ENCODE measurements at places on chromosomes 13 and 19. TPM values are rescaled to one million over a fixed set of nuclear protein-coding genes. Genes with fewer than 3 reads are reported as not detected.

The F7 gene
- total RNA-seq = 0.31 TPM

The HIPK4 gene
- 0.31 TPM for total RNA-seq

The CEACAM8 gene
- total RNA-seq = not detected

The ZNF8 gene
- total RNA-seq = 27.5 TPM

The ZNF667 gene
- 35.1 TPM for total RNA-seq

The LIN7B gene
- total RNA-seq = 21.6 TPM

The AP1M2 gene
- total RNA-seq = not detected

The LGALS7B gene
- total RNA-seq = not detected

The PRR20A gene
- not detected for total RNA-seq

The C5AR2 gene
- total RNA-seq = under 0.01 TPM

The C1QTNF9 gene
- not detected for total RNA-seq

The N4BP2L1 gene
- 21.9 TPM for total RNA-seq

The BORA gene
- total RNA-seq = 3.8 TPM

The SHISA7 gene
- total RNA-seq = 8.5 TPM

The CYP2S1 gene
- total RNA-seq = not detected

The ZNF575 gene
- total RNA-seq = 0.94 TPM

The ZNF888 gene
- total RNA-seq = 5.0 TPM

The LILRA1 gene
- total RNA-seq = not detected

The ENOX1 gene
- 64.5 TPM for total RNA-seq

The ZNF497 gene
- total RNA-seq = 8.1 TPM

The VSTM2B gene
- total RNA-seq = 18.8 TPM

The OR4F17 gene
- total RNA-seq = not detected

The SETDB2 gene
- 14.7 TPM for total RNA-seq

The ZNF577 gene
- 78.3 TPM for total RNA-seq

The LILRB3 gene
- not detected for total RNA-seq

All from parietal lobe (tissue), 2 donors.